ENCODE measurements at places on chromosomes 2 and 18.

DNA sequence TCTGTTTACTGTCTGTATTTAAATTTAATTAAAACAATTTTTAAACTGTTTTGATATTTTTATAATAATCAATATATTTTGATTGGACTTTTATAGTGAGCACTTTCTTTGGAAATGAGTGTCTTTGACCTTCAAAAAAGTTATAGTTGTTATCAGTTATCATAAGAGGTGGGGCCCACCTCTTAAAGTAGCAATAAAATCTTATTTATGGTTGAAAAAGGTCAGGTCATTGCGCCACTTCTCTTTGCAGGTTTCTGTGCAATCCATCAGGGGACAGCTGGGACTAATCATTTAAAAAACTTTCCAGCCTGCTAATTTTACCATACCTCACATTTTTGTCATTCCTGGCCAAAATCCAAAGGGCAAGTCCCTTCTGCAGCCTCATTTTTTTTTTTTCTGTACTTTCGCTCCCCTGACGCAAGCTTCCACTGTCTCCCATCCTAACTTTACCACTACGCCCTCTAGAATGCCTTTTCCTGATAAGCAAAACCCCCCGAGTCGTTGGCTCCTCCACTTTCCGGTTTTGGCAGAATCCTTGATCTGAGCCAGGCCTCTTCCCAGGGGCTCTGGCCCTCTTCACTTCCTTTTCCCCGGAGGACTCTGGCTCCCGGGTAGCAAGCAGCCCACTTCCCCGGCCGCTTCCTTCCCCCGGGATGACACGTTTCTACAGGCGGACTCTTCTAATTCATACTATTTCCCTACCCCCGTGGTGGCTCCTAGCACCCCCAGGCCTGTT lies 1.1 kb upstream of the SEH1L start:
- no peak for DNase-seq

GRCh38 chr2:217337771-217338170 lies 477.9 kb upstream of the TNP1 start:
- no peak for DNase-seq

DNA sequence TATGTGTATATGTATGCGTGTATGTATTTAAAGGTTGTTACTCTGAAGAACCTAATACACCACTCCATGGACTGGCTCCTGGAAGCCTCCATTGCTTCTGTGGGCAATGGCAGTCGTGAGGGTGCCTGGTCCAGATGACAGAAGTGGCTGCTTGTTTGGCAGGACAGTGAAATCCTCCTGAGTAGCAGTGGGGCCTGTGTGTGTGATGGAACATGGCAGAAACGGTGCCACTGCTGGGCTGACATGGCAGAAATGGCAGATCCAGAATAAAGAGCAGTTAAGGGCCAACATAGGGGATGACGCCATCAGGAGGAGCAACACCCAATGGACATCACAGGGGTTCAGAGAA lies 6.1 kb upstream of the CPLX4 start:
- DNase-seq: no peak

DNA sequence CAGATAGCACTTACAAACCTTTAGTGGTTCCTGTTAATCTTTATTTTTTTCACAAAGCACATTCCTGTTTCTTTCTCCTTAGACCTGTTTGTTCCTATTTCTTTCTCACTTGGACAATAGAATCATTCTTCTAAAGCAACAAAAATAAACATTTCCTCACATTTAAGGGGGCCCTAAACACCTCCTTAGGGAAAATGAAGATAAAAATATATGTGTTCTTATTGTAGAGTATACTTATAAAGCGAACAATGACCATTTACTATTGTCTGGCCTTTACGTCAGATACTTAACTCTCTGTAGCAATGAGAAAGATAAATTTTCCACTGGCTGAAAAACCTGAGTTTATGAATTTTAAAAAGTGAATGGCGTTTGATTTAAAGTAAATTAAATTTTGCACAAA lies 234.6 kb downstream of the TCF4 start:
- DNase-seq: no peak

DNA sequence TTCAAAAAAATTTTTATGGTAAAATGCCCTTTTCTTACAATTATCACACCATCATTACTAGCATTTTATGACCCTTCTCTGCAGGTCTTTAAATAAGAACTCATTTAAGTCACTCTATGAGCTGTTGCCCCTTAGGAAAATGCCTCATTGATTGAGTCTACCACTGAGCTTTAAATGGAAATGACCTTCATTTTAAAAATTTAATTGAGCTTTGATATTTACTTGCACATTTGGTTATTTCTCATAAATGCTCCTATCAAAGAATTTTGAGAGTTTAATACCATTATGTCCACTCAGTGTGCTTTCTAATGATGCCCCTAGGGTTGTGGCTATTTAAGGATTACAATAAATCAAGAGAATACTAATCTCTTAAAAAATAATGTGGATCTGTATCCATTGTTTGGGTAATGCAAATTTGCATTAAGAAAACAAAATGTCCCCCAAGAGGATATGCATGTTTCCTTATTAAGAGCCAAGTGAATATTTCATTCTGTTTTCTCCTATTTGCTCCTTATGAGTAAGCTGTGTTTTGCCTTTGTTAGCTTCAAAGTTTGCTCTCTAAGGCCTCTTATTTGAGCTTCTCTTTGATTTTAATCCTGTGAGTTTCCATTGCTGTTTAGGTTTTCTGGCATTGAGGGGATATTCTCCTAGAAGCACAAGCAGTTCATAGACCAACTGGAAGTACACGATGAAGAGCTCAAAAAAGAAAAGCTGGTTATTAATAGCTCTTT lies 69.8 kb downstream of the CERS6 start:
- DNase-seq: no peak

GRCh38 chr18:25349926-25350487 lies 2.0 kb downstream of the ZNF521 start:
- no peak for DNase-seq

DNA sequence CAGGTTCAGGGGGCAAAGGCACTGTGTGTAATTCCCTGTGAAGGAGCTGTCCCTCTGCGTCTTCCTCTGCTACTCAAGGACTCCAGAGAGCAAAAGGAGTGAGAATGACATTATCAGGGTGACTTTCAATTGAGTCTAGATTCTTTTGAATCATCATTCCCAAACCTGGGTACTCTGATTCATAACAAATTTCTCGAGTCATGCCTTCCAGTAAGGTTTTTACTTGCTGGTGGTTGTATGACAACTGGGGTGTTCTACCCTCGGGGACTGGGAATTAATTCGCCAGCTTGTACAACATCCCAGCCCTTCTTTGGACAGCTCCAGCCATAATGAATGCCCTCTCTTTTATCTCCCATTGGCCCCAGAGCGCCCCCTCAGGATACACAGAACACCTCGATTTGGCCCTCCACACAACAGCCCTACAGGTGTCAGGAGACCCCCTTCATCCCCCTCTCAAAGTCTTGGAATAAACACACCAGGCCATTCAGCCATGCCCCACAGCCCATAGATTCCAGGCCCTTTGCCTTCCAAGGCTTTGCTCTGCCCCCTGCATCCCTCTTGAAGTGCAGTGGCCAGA lies 254.5 kb downstream of the KLHL29 start:
- DNase-seq: no peak
